Naive B cell (primary cell): ENCODE measurements at places on chromosomes 12 and 14. TPM values are rescaled to one million over a fixed set of nuclear protein-coding genes. Genes with fewer than 3 reads are reported as not detected.

- H3K27me3 ChIP-seq, result peaks cover 30% of the 10 kb centered on the region
- H3K36me3 ChIP-seq, result peaks cover 5% of the 10 kb centered on the region
Observed at GRCh38 chr12:3098436-3098835, 21.3 kb downstream of the TSPAN9 start.

The CHGA gene
- polyA plus RNA-seq, result not detected

DNA sequence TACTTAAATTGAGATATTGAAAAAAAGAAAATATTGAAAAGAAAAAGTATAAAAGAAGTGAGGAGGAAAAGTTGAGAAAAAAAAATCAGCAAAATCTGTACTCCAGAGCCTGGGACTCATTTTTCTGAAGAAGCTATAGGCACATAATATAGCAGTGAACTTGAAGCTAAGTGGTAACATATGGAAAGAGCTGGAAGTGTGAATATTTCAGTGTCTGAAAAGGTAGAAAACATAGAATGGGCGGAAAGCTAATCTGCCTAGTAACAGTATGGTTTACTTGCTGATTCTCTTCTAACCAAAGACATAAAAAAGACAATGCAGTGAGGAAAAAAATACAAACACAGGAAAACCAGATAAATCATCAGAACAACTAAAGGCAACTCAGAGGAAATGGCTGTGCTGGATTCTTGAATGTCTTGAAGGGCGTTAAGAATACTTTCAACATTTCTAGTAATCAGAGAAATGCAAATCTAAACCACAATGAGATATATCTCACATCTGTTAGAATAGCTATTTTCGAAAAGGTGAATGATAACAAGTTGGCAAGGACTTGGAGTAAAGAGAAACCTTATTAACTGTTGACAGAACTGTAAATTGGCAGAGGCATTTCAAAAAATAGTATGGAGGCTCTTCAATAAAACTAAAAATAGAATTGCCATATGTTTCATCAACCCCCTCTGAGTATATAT lies 784.6 kb downstream of the LRFN5 start:
- H3K4me1 ChIP-seq, result peaks cover 4% of the 10 kb centered on the region
- no peak overlapping the region for H3K4me3 ChIP-seq
- H3K27me3 ChIP-seq, result no peaks in the 10 kb centered on the region

GRCh38 chr14:103336191-103336590 lies 2.2 kb downstream of the EIF5 start:
- no peak for DNase-seq
- H3K4me1 ChIP-seq, result peaks cover 47% of the 10 kb centered on the region
- H3K36me3 ChIP-seq, result peaks cover 43% of the 10 kb centered on the region
- H3K27me3 ChIP-seq, result peaks cover 4% of the 10 kb centered on the region
- peak overlapping the region; percentile 84 for H3K4me3 ChIP-seq

The SPX gene
- 0.47 TPM for polyA plus RNA-seq

The SINHCAF gene
- 69.2 TPM for polyA plus RNA-seq

The PALS1 gene
- polyA plus RNA-seq, result 2.9 TPM
